ENCODE measurements at places on chromosomes 11 and 22. TPM values are rescaled to one million over a fixed set of nuclear protein-coding genes. Genes with fewer than 3 reads are reported as not detected.
A peak's percentile ranks its signal among the peaks of the same experiment; 100 is the strongest.

The KCNJ4 gene
- not detected for total RNA-seq

The CREB3L1 gene
- total RNA-seq, result not detected

- no peak for DNase-seq
Measured at GRCh38 chr11:116035977-116036376, 531.8 kb upstream of the CADM1 start.

DNA sequence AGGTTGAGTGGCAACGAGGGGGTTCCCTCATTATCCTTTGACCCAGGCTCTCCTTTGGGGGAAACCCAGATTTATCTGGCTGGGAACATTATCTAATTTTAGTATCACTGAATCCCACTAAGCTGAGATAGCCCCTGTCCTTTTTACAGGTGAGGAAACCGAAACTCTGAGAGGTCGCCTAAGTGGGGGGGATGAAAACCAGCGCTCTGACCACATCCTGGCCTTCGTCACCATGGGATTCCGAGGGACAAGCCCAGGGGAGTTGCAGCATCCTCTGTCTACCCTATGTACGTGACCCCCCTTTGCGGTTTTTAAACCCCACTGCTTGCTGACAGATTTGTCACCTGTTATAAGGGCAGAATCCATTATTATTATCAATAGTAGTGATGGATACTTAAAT lies 61.0 kb downstream of the ISX start:
- no peak for DNase-seq

DNA sequence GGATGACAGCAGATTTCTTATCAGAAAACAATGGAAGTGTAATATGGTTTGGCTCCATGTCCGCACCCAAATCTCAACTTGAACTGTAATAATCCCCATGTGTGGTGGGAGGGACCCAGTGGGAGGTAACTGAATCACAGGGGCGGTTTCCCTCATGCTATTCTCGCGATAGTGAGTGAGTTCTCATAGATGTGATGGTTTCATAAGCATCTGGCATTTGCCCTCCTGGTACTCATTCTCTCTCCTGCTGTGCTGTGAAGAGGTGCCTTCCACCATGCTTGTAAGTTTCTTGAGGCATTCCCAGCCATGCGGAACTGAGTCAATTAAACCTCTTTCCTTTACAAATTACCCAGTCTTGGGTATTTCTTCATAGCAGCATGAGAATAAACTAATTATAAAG lies 81.0 kb upstream of the SCUBE2 start:
- no peak for DNase-seq

DNA sequence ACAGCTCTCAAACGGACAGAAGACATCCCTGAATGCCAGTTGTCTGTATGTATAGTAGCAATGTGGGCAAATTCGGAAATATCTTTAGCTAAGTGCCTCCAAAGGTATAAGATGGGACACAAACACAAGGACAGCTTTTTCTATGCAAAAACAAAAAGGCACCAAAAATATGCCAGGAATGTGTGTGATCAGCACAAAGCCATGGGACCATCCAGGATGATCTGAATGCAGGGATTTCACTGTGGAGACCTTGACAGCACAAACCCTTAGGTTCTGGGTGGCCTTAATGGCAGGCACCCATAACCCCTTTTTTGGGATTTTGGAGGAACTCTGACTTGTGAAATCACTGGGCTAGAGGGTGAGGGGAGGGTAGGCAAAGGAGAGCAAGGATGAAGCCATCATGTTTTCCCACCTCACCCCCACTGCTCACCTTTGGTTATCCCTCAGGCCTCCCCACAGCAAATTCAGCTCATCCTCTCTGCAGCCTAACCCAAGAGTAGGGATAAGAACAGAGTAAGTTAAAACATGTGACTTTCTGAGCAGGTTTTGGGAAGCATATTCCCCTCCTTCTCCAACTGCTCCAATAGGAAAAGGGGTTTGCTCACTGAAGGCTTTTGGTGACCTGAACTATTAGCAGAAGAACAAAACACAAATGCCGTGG lies 154.6 kb downstream of the SNX19 start:
- no peak for DNase-seq

- peak; percentile 48 for DNase-seq
Measured at GRCh38 chr11:64762674-64763525, 3.1 kb upstream of the PYGM start.

GRCh38 chr11:72574548-72575460 lies 99.4 kb downstream of the PDE2A start:
- DNase-seq, result no peak
